ENCODE measurements at places on chromosomes 2 and 18.

GRCh38 chr2:228869636-228870264 lies 401.3 kb downstream of the PID1 start:
- no peak for DNase-seq

DNA sequence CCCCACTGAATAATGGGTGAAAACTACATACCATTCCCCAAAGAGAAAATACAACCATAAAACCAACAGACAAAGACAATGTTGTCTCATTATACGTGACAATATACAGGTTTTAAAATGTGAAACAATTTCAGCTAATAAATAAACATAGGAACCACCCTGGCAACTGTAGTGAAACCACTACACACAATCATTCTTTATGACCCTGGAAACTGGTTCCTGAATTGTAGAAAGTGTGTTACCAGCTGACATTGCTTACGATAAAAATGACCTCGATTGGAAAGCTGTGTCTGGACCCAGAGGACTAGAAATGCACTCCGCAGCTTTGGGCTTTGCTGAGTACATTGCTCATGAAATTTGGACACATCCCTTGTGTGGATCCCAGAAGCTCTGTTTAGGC lies 73.9 kb upstream of the LPIN2 start:
- DNase-seq, result no peak

DNA sequence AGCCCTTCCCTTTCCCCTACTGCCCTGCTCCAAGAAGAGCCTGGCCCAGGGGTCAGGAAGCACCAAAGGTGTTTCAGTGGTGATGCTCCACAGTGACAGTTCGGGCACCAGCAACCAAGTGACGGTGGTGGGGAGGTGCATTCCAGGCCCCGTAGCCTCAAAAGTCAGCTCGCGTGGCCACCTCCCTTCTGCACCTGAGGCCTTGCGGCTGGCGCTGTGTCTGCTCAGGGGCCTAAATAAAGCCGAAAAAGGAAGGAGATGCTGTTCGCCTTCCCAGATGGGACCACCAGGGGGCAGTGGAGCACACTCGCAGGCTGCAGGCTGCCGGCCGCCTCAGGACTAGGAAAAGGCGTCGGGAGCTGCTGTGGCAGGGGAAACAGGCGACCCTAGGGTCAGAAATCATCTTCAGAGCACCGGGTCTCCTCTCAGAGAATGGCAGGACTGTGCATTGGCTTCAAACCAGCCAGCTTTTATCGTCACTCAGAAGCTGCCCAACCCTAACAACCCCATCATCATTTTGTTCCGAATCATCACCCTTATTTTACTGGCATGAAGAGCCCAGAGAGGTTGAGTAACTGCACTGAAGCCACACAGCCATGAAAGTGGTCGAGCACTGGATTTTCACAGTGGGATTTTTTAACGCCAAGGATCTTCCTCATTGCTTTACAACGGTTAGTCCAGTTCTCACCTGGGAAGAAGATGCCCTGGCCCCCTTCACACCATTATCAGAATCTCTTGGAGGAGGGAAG lies 213.0 kb upstream of the CELF4 start:
- DNase-seq, result peak; percentile 75

DNA sequence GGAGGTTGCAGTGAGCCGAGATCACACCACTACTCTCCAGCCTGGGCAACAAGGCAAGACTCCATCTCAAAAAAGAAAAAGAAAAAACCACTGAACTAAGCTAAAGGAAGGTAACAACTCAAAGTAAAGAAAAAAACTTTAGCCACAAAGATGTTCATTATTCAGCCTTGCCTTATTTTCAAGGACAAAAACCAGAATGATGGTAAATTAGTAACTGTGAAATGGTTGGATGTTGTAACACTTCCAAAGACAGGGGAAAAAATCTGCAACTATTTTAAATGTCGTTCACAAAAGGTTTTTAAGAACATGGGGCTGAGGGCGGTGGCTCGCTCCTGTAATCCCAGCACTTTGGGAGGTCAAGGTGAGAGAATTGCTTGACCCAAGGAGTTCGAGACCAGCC lies 10.1 kb downstream of the ADAM17 start:
- no peak for DNase-seq

DNA sequence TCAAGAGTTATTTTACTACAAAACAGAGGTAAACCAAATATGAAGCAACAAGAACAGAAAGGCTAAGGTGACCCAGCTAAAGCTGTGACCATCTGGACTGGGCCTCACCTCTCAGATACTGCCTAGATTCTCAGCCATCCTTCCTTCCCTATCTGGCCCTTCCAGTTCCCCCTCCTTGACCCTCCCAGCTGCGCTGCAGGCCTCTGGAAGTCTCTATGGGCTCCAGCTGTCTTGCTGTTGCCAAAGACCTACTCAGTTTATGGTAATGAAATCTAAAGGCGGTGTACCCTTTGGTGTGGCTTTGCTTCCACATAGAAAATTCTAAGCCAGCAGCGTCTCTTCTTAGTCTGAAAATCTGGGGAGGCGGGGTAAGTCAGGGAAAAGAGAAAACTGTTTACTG lies 55.7 kb downstream of the ARHGEF33 start:
- no peak for DNase-seq

GRCh38 chr18:13320096-13320495 lies 101.5 kb downstream of the LDLRAD4 start:
- DNase-seq, result no peak

DNA sequence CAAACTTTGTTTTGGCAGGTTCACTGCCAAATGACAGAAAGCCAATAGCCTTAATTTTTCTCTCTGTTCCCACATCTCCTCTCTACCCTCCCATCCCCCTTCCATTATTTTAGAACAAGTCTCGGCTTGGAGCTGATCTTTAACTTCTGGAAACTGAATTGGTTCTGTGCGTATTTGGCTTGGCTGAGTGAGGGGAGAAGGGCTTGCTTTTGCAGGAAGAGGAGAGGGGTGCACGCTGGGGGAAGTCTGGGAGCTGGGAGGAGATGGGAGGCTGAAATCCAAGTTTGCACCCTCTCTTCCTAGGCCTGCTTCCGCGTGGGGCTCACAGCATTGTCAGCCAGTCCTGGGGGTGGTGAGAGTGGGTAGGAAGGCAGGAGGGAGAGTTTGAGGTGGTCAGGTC lies 176.1 kb upstream of the SPRED2 start:
- no peak for DNase-seq

GRCh38 chr2:105712981-105713596 lies 31.6 kb upstream of the NCK2 start:
- no peak for DNase-seq

DNA sequence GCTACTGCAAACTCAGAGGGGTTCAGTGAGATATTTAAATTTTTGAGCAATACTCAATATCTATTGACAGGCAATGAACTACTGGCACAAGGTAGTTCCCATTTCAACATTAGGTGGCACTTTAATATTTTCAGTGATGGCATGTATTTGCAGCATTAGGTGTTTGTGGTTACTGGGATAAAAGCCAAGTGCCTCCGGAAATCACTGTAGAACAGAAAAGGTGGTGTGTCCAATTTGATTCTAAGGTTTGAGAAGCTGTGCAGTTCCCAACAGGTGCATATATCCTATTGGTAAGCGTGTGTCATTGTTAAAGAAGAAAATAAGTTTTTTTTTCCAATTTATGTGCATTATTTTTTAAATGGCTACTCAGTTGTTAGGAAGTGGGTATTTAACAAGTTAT lies 41.3 kb downstream of the NABP1 start:
- no peak for DNase-seq

- no peak for DNase-seq
Measured at GRCh38 chr2:42424033-42424432, 63.0 kb upstream of the COX7A2L start.

GRCh38 chr2:216911886-216912285 lies 52.0 kb upstream of the TNP1 start:
- no peak for DNase-seq

DNA sequence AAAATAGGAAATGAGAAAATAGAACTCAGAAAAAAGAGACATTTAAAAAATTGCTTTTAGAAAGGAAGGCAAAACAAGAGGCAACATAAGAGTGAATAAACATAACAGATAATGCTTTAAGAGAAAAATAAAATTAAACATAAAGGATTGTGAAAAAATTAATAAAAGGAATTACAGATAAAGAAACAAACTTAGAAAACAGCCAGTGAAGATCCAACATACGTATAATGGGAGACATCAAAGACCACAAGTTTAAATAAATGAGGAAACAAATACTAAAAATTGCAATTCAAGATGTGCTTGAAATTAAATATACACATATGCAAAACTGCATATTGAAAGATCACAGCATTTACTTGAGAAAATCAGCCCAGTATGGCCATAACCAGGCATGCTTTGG lies 448.9 kb downstream of the NBAS start:
- no peak for DNase-seq

DNA sequence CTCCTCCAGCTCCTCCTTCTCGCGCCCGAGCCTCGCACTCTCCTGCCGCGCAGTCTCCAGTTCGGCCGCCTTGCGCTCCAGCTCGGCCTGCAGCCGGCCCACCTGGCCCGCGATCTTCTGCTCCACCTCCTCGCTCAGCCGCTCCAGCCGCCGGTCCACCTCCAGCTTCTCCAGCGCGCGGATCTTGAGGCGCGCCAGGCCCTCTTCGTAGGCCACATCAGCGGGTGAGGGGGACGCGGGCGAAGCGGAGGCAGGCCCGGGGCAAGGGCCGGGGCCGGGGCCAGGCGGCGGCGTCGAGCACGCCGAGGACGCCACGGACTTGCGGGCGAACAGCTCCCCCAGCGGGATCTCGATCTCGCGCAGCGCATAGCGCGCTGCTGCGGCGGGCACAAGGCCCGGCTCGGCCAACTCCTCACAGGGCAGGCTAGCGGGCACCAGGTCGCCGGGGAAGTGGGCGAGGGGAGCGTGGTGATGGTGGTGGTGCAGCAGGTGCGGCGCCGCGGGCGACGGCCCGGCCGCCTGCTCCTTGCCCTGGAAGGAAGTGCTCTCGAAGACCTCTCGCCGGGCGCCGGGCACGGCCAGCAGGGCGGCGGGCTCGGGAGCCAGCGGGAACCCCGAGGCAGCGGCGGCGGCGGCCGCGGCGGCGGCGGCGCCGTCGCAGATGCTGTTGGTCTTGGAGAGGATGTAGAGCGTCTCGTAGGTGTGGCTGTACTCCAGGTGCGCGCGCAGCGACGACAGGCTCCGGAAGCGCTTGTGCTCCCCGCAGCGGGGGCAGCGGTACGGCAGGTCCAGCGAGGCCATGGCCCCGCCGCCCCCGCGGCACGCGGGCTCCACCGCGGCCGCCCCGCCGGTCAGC lies 15.2 kb downstream of the FBXO41 start:
- no peak for DNase-seq

DNA sequence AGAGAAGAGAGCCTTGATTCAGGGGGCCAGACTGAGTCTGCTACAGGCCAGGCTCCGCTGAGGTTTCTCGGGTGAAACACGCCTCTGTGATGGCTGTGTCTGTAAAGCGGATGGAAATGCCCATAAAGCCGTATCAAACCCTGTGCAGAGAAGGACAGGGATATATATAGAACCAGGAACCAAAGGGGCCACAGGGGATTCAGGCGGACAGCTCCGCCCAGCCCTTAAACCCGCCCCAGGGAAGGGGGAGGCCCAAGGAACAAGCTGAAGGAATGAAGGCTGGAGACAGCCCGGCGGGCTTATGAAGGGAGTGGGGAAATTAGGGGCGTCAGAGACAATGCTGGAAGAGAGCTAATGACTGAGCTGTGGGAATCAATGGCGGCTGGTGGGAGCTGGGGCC lies 42.1 kb downstream of the NHEJ1 start:
- DNase-seq, result no peak

DNA sequence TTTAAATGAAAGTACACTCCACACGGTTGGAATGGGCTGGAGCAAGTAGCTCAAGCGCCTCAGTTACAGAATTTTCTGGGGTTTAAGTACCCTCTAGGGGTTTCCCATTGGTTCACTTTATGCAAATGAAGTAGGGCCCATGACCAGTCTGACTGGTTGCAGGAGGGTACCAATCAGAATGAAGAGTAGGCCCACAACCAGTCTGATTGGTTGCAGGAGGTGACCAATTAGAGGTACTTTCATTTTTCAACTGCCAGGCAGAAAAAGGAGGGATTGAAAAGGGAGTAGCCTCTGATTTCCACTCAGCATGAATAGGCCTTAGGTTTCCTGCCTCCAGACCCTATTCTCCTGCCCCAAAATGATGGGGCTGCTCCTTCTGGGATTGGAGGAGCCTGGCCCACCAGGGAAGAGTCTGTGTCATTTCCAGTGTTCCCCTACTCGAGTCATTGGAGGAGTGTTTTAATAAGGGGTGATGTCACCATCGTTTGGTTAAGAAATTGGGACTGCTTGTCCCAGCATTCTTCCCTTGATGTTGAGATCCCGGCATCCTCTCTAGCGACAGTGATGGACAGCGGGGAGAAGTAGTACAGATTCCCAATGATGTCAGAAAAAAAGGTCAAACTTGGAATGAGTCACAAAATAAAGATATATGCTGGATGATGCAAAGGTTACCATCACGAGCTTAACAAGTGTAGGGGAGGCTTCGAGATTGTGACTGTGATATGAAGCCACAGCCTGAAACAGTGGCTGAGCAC lies 210.4 kb downstream of the SH3BP4 start:
- no peak for DNase-seq

DNA sequence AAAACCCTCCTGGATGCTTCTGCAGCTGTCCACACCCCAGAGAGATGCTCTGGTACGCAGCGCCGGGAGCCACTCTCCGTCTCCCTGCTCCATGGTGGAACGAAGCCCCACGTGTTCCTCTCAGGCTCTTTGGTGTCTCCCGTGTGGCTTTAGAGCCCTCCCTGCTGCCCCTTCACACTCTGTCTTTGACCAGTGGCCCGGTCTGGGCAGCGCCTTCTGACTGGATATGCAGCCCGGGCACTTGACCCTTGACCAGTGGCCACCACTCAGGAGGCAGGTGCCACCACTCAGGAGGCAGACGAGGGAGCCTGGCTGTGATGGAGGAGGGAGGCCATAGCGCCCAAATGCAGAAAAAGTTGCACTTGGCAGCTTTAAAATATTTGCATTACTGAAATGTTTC lies 214.5 kb upstream of the SALL3 start:
- DNase-seq, result no peak

GRCh38 chr2:136990316-136990715 lies 225.0 kb downstream of the THSD7B start:
- no peak for DNase-seq

- no peak for DNase-seq
Measured at GRCh38 chr18:58398648-58399398, 230.1 kb downstream of the ALPK2 start.

DNA sequence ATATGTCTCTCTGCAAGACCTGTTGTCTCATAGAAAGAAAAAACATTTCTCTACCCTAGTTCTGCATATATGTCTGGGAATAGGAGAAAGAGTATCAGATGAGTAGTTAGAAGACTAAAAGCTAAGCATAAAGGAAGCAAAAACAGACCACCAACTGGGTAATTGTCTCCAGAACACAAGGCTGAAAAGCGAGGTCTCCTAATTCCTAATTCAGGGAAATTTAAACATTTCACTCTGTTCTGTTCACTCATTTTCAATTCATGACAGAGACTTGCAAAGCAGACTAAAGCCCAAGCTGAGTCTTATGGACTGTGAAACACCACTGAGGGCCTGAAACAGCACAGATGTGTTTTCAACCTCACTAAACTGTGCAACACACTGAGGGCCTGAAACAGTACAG lies 224.4 kb upstream of the TMEM200C start:
- DNase-seq, result no peak
